ENCODE measurements at places on chromosomes 3 and 15. TPM values are rescaled to one million over a fixed set of nuclear protein-coding genes. Genes with fewer than 3 reads are reported as not detected.

The TRPM1 gene
- total RNA-seq: not detected

The SLC2A2 gene
- total RNA-seq: not detected

The RPP25 gene
- 2.4 TPM for total RNA-seq

DNA sequence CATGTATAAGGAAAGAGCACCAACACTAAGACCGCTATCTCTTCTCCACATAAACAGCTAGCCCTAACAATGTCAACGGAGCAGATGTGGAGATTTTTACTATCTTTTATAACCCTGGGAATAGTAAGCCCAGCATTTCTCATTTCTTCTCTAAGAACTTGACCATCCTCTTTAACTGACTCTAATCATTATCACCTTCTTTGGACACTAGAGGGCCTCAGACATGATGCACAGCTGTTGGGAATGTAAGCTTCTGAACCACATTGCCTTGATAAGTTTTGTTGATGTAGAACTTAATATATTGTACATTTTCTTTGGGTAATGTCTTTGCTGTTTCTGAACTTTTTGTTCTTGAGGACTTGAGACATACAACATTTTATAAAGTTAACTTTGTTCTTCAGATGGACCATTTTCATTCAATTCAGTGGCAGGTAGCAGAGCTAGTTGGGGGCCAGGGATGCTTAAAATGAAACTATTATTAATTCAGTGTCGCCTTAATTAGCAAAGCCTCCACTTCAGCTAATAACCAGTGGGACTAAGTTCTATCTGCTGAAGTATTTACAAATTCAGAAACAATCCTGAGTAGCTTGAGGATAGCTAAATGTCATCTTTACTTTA is 9.6 kb upstream of the TAGLN3 start:
- no peak for DNase-seq

GRCh38 chr3:114884213-114884923 is 262.7 kb downstream of the ZBTB20 start:
- no peak for DNase-seq

GRCh38 chr3:195208183-195208582 is 62.8 kb downstream of the XXYLT1 start:
- no peak for DNase-seq

DNA sequence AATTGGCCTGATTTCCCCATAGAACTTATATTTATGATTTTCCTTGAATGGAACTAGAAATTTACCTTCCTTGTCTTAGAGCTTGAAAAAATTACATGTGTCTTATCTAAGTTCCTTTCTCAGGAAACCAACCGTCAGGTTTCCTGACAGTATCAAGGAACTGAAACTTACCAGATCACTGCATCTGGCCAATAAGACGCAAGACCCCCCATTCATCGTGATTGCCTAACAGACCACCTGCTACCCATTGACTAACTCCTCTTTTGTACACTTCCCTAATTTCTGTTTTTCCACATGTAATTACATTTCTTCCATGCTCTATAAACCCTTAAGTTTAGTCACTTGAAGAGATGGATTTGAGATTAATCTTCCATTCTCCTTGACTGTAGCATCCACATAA is 517.2 kb upstream of the CBLB start:
- DNase-seq: no peak
